Activated CD4-positive, alpha-beta T cell treated with anti-CD3 and anti-CD28 coated beads, Interleukin-2, amount 10 ng/mL, durations not matched to agents 24 days and 14 days (primary cell): ENCODE measurements at places on chromosomes 2 and 18.
A peak's percentile ranks its signal among the peaks of the same experiment; 100 is the strongest.

GRCh38 chr2:113216891-113217454, 43.2 kb downstream of the PSD4 start:
- no peak for DNase-seq

GRCh38 chr18:73900106-73900835, 247.4 kb downstream of the FBXO15 start:
- peak; percentile 12 for DNase-seq

- DNase-seq, result no peak
Observed at GRCh38 chr2:113182471-113183260, 8.9 kb downstream of the PSD4 start.

DNA sequence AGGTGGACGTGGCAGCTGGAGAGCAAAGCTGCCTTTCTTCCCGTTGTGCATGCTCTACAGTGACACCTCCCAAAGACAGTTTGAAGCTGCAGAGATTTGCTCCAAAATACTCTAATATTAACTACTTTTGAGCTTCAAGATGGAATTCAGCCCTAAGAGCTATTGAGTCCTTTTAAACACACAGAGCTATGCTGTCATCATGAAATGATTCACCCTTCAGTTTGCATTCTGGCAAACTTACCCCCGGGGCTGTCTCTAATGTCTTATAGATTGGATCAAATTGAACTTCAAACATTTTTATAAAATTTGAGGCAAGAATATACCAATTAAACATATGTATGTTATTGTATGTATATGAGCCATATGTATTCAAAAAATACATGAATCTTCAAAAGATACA, 110.7 kb upstream of the EFEMP1 start:
- no peak for DNase-seq

DNA sequence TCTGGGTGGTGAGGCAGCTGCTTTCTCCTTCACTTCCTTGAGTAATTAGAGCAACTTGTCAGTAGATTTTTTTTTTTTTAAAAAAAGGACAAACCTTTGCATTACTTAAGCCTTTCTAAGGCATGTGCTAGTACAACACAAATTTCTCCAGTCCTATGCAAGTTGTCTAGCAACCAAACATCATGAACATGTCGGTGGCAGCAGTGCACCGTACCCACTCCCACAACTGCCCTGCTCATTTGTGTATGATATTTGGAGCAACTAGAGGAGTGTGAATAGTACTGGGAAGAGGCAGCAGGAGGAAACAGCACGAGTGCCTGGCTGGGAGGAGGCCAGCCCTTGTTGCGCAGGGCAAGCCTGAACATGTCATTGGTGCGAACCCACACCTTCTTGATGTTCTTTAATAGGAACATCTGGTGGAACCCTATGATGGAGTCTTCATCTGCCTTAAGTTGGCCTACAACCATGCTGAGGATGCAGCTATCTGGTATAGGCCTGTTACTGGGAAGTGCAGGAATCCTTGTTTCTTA, 238.3 kb downstream of the TDRD15 start:
- no peak for DNase-seq

DNA sequence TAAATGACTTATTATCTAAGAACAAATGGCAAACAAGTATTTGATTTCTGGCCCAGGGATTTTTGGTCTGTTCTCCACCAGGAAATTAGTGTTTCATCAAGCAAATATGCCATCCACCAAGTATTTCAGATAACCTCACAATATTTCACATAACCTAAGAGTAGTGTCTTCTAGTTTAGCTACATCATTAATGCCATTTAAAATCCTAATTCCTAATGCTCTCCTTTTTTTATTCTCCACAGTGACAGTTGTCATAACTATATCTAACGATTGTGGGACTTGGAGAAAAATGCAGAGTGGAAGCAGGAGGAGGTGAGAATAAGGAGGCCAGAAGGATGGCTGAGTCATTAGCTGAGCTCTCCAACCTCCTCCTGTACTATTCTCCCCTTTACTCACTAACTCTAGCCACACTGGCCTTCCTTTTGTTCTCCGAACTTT, 58.5 kb upstream of the CTLA4 start:
- DNase-seq, result no peak

- no peak for DNase-seq
Observed at GRCh38 chr2:217468042-217468830, 534.6 kb downstream of the TNS1 start.

DNA sequence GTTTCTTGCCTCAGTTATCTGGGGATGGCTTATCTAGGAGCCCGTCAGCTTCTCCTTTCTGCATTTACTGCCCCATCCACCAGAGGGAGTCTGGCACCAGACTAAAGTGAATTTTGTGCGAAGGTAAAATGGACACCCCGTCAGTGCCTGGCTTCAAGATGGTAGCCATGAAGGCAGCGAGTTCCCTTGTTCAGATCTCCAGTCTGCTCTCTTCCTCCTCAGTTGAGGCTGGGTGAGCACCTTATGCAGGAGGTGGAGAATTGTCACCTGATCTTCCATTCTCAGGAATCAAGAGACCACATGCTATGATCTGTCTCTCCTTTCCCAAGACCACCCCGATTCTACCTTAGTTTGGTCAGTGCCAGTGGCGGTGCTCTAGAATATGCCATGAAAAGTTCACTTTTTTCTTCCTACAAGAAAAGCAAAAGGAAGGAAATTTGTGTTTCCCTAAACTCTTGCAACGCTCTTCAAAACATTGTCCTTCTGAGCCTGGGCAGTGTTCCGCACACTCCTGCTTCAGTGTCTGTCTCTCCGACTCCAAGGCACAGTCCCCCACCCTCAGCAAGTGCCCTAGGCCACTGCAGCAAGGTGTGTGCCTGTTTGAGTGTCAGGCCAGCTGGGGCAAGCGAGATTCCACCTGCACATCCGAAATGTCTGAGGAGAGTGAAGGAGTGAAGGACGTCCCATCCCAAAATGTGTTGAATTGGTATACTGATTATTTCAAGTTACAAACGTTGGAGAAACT, 168.6 kb downstream of the SS18 start:
- peak; percentile 83 for DNase-seq

- DNase-seq, result peak; percentile 37
Observed at GRCh38 chr2:68937346-68938055, 15.2 kb downstream of the GKN2 start.

DNA sequence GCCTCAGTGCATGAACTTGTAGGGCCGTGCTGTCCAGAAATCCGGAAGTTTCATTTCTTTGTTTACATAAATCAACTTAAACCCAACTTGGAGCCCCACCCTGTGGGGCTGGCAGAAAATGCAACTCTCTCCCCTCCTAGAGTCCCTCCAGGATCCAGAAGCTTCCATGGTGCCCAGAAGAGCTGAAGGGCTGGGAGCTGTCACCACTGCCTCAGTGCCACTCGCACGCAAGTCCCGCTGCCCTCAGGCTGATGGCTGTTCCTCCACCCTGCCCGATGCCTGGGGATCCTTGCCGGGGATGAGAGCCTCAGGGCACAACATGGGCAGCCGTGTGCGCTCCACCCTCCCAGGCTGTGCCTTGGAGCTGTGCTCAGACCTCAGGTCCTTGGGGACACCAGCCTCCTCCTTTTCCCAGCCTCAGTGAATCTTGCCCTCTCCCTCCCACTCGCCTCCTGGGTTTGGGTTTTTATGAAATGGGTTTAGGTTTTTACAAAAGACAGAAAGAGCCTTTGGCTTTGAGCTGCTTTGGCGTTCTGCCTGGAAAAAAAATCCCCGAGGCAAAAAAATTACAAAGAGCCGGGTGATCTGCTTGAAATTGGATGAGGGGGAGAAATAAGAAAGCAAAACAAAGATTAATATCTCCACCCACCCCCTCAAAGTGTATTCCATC, 155.2 kb downstream of the TWIST2 start:
- DNase-seq, result no peak

GRCh38 chr18:62164310-62164709, 22.5 kb downstream of the PIGN start:
- DNase-seq, result no peak

DNA sequence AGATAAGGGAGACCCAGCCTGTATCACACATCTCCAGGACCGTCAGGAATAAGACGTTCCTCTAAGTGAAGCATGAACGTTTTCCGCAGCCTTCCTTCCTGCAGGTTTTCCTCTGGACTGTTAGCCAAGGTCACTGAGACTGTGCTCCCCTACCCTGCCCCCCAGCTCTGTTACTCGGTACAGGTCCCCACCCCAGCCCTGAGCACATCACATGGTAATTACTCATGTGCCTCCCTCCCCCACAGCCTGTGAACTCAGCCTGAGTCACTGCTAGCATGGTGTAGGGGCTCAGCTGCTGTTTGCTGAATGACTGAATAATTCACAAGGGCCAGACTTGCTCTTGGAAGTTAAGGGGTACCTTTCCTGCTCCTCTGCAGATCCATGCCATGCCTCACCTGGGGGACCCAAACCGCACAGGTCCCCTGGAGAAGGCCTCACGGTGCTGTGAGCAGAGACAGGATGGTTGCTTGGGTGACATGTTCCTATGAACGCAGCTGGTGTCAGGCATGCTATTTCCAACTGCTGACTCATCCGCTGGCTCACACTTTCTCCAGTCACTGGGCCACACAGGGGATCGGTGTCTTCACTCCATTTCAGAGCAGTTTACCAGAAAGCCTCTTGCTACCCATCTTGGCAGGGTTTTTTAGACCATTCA, 88.2 kb downstream of the PLB1 start:
- peak; percentile 82 for DNase-seq

- no peak for DNase-seq
Observed at GRCh38 chr18:50977037-50977760, 9.4 kb downstream of the ELAC1 start.

DNA sequence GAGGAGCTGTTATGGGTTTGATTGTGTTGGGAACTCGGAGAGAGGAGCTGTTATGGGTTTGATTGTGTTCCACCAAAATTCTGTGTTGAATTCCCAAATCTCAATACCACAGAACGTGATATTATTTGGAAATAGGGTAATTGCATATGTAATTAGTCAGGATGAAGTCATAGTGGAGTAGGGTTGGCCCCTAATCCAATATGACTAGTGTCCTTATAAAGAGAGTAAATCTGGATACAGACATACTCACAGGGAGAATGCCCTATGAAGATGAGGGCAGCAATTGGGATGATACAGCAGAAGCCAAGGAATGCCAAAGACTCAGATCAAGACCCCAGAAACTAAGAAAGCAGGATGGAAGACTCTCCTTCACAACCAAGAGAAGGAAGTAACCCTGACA, 1023.2 kb upstream of the ZEB2 start:
- no peak for DNase-seq

DNA sequence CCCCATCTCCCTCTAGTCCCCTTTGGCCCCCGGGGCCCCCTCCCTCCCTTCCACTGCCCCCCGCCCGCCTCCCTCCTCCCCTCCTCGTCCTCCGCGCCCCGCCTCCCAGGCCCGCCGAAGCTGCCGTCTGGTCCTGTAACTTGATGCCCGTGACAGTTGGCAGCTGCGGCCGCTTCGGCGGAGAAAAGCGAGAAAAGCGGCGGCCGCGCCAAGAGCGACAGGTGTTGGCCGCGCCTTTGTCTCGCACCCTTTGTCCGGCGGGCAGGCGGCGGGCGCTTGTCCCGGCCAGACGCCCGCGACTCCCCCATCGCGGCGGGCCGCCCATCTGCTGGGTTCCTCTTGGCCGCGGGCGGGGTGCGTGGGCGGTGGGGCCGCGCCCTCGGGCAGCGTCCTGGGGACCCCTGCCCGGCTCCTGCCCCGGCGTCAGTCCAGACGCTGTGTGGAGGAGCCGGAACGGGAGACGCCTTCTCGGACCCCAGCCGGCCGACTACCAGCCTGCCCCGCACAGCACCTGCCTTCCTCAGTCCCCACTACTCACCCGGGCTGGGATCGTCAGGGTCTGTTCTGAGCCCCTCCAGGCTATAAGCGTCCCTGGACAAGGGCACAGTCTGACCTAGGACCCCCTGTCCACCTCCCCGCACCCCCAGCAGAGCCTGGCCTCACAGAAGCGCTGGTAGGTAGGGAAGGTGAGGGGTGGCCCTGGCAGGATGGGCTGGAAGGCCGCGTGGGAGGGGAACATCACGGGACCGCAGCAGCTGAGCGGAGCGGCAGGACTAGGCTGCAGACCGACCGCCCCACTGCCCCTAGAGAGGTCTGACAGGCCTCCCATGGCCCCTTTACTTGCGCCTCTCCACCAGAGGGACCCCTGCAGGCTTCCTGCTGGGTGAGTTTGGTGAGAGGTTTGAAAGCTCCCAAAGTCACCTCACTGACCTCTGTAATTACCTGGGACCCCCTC, 1.2 kb upstream of the HES6 start:
- DNase-seq, result peak; percentile 68

DNA sequence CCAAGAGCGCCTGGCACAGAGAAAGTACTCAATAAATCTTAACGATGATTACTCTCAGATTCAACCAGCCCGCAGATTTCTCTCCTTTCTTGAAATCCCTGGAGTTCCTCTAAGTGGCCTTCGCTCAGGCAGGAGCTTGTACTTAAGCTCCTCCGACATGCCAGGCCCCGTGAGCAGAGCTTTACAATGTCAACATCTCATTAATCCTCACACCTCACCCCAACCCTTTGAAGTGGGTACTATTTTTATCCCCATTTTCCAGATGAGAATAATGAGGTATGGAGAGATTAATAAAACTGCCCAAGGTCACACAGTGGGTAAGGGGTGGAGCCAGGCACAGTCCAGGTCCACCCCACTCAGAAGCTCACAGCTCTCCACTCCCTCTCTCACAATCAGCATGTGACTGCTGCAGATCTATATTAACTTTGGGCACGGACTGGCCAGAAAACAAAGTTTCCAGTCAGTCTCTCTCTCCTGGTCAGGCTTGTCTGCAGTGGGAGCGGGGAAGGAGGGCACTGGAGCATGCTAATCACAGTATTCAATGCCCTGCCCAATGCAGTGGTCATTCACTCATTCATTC, 18.0 kb downstream of the DNMT3A start:
- no peak for DNase-seq

DNA sequence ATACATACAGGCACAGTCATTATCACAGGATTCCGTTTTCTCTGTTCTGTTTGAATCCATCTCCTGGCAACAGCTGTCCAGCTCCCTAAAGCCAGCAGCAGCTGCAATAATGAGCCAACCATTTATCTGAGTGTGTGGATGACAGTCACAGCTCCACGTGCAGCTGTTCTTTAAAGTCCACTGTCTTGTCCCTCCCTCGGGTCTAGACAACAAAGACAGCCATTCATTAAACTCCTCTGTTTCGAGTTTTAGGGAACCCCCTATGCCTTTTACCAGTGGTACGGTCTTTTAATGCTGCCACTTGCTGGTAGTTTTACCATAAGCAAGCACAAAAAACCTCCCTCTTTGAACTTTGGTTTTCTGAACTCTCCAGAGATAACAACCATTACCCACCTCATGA, 16.0 kb upstream of the MSGN1 start:
- no peak for DNase-seq

- no peak for DNase-seq
Observed at GRCh38 chr2:164593541-164593940, 27.7 kb downstream of the GRB14 start.

- no peak for DNase-seq
Observed at GRCh38 chr2:88855620-88856408, 164.3 kb downstream of the RPIA start.
